ENCODE measurements at places on chromosomes 2 and 18.

DNA sequence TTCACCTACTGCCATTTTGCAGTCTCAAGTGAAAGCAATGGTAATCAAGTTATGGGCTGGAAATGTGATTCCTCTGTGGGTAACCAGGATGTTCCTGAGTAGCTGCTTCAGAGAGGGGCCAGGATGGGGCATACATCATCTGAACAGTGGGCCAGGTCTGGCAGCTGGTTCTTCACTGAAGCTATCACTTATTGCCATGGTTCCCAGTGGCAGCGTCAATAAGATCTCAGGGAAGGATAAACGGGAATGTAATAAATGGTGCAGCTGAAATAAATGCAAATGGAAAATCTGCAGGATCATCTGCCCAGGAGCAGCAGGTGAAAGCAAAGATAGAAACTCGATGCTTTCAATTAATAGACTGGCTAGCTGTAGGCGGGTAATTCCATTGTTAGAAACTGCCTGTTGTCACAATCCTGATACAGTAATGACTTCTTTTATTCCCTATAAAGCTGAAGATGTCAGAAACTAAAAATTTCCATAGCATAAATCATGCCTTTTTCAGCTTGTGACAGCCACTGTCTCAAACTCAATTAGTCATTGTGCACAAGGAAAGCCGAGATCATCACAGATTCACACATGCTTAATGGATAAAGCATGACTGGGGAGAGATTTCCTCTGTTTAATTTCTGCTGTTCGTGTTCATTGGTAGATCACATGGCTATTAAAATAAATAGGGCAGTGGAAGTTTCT, 56.2 kb upstream of the CCDC85A start:
- DNase-seq: no peak

GRCh38 chr2:234733093-234733489, 218.7 kb upstream of the SH3BP4 start:
- DNase-seq: no peak

DNA sequence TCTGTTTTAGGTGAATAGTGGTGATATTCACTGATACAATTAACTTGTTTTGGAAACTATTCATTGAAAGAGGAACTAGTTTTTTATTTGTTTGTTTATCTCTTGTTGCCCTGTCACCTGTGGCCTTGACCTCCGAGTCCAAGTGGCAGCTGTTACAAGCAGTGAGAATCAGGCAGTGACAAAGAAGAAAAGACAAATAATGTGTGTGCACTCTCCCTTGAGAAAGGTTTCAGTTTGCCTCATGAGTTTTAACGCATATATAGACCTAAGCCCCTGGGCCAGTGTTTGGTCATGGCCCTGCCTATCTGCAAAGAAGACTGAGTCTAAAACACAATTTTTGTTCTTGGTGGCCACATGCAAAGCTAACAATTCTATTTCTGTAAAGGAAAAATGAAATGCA, 15.3 kb downstream of the KYNU start:
- DNase-seq: no peak

DNA sequence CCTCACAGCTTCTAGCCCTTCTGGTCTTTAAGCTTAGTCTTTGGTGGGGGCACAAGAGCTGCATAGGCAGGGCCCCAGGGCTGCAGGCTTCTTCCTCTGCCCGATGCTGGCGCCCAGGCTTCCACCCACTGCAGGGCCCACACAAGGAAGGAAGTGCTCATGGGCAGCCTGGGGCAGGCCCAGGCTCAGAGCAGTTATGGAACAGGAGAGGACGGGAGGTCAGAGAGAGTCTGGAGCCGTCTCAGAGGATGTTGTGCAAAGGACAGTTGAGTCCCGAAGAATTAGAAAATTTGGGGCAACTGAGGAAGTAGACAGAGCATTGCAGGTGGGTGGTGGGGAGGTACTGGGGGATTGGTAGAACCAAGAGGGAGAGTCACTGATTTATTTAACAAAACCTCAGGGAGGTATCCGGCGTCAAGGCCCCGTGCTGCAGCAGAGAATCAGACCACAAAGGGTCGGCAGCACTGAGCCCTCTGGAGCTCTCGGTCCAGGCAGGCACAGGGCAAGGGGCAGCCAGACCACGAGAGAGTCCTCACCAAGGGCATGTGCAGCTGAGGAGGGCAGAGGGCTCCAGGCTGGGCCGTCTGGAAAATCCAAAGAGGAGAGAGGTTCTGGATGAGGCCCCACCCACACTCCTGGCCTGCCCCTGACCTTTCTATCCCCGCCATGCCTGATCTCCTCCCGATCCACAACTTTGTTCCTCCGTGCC, 110.8 kb upstream of the GLI2 start:
- DNase-seq: no peak

- no peak for DNase-seq
Observed at GRCh38 chr2:134718023-134718816, 580 bp downstream of the TMEM163 start.

- DNase-seq: no peak
Observed at GRCh38 chr18:70365361-70365760, 76.5 kb downstream of the SOCS6 start.

GRCh38 chr2:20021405-20022009, 9.0 kb upstream of the MATN3 start:
- DNase-seq: no peak

DNA sequence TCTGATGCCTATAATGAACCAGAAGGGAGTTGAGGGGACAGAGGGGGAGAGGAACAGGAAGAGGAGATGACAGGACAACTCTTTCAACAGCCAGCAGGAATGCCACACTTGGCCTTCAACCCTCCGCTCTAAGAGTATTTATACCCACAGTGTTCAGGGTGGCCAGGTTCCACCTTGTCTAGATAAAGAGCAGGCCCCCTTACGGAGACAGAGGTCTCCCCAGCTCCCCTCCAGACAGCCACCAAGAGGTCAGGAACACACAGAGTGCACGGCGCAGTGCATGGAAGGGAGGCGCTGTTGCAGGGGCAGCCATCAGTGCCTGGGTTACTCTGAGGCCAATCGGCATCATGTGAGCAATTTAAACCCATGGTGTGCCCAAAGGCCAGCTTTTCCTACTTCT, 176.9 kb downstream of the SMAD7 start:
- DNase-seq: no peak

- no peak for DNase-seq
Observed at GRCh38 chr2:116819355-116819754, 995.1 kb upstream of the DDX18 start.

DNA sequence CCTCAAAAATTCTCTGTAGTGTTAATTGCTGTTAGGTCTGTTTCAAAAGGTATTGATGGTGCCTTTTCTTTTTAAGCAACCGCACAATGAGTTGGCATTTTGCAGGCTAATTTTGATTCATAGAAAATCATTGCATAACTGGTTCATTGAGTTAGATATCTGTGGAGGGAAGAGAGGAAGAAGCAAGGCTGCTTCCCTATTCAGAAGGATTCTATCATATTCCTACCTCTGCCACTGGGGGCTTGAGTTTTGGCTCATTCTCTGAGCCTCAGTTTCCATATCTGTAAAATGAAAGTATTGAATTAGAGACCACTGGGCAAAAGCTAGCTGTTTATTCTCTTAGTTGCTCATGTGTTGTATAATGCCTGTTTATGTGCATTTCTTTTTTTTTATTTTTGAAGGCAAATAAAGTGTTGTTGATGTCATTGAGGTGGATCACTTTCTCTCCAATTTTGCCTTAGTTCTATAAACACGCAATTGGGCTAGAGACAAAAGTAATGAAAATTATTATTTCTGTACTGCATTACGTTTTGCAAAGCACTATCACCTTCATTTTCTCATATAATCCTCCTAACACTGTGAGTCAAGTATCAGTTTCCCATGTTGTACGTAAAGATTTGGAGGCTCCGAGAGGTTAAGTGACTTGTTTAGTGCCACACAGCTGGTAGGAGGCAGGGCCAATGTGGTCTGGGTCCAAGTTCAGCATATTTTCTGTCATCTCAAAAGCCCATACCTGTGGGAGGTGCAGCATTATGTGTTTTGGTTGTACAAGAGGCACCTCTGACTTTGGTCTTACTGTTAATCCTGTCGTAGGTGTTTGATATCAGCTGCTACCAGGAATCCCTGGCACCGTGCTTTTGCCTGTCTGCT, 5.9 kb downstream of the TRIB2 start:
- peak; percentile 58 for DNase-seq

- DNase-seq: no peak
Observed at GRCh38 chr2:127370010-127370409, 17.8 kb downstream of the MAP3K2 start.

DNA sequence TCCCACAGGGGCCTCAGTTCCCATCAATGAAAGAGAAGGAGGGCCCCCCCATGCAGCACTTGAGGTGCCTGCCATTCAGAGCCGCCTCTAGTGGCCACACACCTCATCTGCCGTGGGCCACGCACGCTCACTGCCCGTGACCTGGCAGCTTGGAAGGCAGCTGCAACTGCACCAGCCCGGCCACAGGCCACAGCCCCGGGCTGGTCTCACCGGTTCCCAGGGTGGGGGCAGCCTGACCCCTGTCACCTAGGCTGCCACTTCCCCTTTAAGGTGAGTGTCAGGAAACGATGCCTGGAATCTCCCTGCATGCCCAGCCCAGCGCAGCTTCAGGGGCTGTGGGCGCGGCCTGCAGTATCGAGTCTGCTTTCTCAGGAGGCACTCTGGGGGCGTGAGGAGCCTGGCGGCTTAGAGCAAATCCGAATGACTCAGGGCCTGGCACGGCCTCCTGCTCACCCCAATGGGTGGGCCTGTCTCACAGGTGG, 2.6 kb downstream of the MAB21L4 start:
- peak; percentile 31 for DNase-seq

- DNase-seq: no peak
Observed at GRCh38 chr2:85459771-85460170, 41.3 kb downstream of the SH2D6 start.

DNA sequence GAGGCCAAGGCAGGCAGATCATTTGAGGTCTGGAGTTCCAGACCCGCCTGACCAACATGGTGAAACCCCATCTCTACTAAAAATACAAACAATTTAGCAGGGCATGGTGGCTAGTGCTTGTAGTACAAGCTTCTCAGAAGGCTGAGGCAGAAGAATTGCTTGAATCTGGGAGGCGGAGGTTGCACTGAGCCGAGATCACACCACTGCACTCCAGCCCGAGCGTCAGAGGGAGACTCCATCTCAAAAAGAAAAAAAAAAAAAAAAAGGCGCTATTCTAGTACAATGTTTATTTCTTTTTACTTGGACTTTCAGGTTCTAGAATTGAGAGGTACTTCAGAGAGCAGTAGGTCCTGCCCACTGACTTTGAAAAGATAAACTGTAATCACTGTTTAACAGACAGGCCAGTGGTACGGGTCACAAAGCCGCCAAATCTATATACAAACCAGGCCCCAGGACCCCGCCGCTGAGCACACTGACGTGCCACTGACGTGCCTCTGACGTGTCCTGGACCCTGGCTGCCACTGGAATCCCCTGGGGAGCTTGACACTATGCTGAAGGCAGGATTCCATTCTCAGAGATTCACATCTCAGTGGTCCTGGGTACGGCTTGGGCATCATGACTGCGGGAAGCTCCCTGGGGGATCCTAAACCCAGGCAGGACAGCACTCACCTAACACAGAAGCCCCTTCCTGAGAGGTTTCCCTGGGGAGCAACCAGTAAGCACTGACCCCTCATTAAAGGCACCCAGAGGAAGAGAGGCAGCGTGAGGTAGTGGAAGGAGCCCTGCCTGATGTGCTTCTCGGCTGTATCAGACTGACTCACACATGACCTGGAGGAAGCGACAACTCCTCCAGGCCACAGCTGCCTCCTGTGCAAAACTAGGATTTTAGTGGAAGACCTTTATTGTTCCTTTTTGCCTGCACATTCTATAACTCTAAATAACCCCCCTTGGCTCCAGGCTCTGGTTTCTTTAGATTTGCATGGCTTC, 197.8 kb upstream of the MEIS1 start:
- DNase-seq: no peak

DNA sequence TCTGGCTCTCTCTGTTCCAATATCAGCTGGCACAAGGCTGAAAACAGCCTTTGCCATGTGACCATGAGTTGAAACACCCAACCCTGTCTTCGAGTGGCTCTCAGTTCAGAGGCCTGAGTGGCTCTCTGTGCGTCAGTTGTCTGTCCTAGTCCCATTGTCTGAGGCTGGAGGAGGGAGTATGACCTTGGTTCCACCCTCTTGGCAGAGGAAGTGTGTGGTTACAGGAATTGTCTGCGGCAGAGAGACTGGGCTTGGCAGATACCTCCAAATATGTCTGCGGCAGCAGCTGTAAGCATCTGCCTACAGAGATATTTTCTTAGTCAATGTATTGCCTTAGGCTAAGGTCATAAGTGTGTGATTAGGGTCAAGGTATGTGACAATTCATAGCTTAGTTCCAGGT, 32.6 kb downstream of the CNGA3 start:
- DNase-seq: no peak

DNA sequence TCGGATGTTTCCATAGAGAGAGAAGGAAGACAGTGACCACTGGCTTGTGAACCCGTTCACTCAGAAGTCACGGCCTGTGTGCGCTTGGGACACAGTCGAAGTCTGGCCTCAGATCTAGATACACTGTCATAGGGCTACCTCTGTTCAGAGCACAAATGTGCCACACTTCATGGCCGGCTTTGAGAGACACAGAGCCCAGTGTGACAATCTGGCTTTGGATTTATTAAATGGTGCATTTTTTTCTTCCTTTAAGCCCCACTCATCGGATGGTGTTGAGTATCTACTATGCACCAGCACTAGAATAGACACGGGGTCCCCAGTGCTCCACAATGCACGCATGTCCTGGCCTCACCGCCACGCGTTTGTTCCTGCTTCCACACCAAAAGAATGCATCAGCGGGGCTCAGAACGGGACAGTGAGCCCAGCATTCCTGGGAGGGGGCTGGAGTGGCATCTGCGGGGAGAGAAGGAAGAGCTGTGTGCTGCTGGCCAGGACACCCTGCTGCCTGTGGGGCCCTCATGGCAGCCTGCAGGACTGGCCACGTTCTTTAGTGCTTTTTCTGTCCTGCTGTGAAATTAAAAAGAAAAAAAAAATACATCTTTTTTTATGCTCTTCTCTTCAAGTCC, 738.9 kb upstream of the SALL3 start:
- no peak for DNase-seq

GRCh38 chr2:16288371-16289112, 348.2 kb downstream of the MYCN start:
- DNase-seq: no peak

- no peak for DNase-seq
Observed at GRCh38 chr18:76610933-76611749, 116.1 kb upstream of the ZNF516 start.

GRCh38 chr2:19632403-19632991, 269.3 kb downstream of the TTC32 start:
- DNase-seq: no peak

DNA sequence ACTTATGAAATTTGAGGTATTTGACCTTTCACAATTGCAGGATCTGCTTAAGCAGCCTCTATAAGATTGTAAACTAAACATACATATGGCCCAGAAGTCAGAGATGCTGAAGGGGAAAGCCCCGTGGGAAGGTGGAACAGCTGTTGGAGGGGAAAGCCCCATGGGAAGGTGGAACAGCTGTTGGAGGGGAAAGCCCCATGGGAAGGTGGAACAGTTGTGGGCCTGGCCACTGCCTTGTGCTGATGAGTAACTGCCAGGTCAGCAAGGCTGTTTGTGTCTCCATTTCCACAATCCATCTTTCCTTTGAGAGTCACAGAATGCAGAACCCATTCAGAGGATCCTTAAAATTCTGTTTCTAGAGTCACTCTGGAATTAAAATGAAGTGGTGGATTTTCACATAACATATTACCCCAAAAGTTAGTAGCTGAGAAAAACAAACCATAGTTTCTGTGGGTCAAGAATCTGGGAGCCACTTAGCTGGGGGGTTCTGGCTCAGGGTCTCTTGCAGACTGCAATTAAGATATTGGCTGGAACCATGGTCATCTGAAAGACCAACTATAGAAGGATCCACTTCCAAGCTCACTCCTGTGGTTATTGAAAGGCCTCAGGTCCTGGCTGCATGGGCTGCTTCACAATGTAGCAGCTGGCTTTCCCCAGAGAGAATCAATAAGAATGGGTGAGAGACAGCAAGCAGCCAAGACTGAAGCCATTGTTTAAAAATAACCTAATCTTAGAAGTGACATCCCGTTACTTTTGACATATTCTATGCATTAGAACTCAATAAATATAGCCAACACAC, 86.6 kb upstream of the CAVIN2 start:
- peak; percentile 36 for DNase-seq

All from activated CD4-positive, alpha-beta memory T cell treated with anti-CD3 and anti-CD28 coated beads for 36 hours (primary cell).